ENCODE measurements at places on chromosomes 12 and 14. TPM values are rescaled to one million over a fixed set of nuclear protein-coding genes. Genes with fewer than 3 reads are reported as not detected.

Gene KLRC3
- not detected for total RNA-seq

Gene SPTSSA
- 12.5 TPM for total RNA-seq

- DNase-seq: no peak
These were observed 117.7 kb downstream of the ETV6 start for GRCh38 chr12:11767029-11767724.

- no peak for DNase-seq
These were observed 52.6 kb upstream of the STK38L start for GRCh38 chr12:27191531-27191930.

DNA sequence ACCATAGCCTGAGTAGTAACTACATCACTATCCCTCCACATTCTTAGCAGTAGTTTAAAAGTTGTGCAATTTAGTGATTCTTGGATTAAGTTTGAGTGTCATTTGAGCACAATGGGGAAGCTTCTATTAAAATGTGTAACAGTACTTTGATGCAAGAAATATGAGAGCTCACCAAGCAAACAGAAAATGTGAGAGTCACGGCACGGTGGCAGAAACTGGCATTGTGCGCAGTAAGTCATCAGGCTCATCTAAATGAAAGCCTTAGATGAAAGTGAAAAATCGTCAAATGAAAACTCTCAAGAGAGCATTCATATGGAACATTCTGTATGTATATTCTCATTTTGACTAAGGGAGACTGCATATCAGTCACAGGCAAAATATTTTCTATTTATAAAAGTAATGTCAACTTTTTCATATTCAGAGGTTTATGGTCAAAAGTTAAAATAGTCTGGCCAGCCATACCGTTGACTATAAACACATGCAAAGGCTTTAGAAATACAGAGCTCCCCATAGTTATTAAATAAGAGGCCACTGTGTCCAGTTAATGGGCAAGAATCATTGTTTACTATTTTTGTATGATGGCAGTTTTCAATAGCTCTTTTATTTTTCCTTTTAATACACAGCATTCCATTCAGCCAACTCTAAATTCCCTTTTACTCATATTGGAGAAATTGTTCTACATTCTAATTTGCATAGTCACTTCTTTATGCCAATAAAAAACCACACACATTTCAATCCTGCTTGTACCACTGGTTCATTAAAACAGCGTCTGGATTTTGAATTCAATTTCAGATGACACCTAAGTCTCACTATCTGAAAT lies 167.9 kb downstream of the PRKD1 start:
- DNase-seq: no peak
